ENCODE measurements at places on chromosomes 16 and 17. TPM values are rescaled to one million over a fixed set of nuclear protein-coding genes. Genes with fewer than 3 reads are reported as not detected.

DNA sequence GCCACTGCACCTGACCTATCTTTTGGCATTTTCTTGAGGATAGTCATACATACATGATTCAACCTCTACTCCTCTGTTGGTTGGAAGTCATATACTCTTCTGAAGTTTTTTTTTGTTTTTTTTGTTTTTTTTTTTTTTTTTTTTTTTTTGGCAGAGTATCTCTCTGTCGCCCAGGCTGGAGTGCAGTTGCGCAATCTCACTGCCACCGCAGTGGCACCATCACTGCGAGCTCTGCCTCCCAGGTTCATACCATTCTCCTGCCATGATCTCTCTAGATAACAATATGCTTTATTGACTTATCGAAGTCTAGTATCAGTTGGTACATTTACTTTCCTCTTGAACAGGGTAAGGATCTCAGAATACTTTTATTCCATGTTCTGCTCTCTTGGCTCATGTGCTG is 224.2 kb upstream of the WSCD1 start:
- no peak for DNase-seq
- H3K4me3 ChIP-seq: no peak overlapping the region
- no peaks in the 10 kb centered on the region for H3K4me1 ChIP-seq
- no peaks in the 10 kb centered on the region for H3K36me3 ChIP-seq
- no peak overlapping the region for H3K27ac ChIP-seq
- peaks cover 3% of the 10 kb centered on the region for H3K27me3 ChIP-seq

DNA sequence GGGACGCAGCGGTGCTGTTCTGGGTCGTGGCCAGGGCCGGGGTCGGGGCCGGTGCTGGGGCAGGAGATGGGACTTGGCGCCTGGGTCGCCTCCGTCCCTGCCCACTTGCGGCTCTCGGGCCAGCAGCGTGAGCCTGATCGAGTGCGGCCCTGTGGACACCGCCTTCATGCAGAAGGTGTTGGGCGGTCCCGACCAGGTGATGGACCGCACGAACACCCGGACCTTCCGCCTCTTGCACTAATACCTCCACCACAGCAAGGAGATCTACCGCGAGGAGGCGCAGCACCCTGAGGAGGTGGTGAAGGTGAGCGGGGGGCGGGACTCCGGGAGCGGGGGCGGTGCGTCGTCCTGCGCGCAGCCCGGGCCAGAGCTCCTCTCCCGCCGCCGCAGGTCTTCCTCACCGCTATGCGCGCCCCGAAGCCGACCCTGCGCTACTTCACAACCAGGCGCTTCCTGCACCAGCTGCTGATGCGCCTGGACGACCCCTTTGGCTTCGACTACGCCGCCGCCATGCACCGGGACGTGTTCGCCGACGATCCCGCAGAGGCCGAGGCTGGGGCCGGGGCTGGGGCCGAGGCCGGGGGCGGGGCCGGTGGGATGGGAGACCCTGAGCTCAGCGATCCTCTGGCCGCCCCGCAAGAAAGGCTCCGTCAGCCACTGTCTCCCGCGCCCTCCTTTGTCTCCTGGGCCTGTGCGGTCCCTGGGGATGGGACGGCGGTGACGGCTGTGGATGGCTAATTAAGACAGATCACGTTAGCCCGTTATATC is 4.5 kb upstream of the HSD17B1 start:
- peak; percentile 84 for DNase-seq
- peaks cover 22% of the 10 kb centered on the region for H3K4me1 ChIP-seq
- no peak overlapping the region for H3K27ac ChIP-seq
- H3K4me3 ChIP-seq: peak overlapping the region; percentile 38

GRCh38 chr17:50426814-50427787 is 1.1 kb downstream of the ACSF2 start:
- peaks cover 2% of the 10 kb centered on the region for H3K36me3 ChIP-seq
- H3K4me1 ChIP-seq: peaks cover 28% of the 10 kb centered on the region
- peak overlapping the region; percentile 79 for H3K27ac ChIP-seq
- peak overlapping the region; percentile 82 for H3K4me3 ChIP-seq
- no peaks in the 10 kb centered on the region for H3K27me3 ChIP-seq

DNA sequence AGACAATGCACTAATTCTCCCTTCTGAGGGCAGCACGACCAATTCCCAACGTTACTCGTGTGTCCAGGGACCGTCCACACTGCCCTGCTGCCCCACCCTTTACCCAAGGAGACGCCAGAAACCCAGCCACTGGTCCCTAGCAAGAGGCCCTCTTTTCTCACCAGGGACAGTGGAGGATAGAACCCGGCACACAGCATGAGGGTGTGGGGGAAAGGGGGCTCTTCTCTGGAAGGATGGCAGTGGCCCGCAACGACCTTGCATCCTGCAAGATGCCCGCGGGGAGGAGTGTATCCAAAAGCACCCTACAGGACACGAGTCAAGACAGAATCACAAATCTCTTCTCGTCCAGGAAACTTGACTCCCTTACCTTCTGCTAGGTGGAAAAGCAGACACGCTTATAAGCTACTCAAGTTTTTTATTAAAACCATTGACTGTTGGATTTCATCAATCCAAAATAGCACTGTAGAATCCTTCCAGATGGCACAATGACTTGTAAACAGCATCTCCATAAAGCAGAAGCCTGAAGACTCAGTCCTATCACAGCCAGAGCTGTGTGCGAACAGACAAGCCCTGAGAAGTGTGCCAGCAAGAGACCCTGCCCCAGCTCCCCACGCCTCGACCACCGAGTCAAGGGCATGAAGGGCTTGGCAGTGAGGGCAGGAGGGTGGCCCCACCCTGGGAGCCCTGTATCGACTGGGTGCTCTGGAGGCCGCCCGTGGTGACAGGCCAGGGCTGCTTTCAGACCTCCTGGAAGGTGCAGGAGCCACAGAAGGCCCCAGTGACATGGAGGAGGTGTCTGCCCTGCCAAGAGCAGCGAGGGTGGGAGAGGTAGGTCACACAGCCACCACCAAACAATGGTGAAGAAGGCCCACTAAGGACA is 103.8 kb downstream of the ANKRD11 start:
- DNase-seq: no peak
- H3K27ac ChIP-seq: no peak overlapping the region
- peaks cover 70% of the 10 kb centered on the region for H3K4me1 ChIP-seq
- H3K4me3 ChIP-seq: no peak overlapping the region
- peaks cover 14% of the 10 kb centered on the region for H3K36me3 ChIP-seq

Gene ANKS4B
- not detected for total RNA-seq

Gene AOC2
- 2.0 TPM for total RNA-seq

Gene KRT33B
- total RNA-seq: not detected

- H3K27me3 ChIP-seq: peaks cover 12% of the 10 kb centered on the region
- H3K4me1 ChIP-seq: peaks cover 9% of the 10 kb centered on the region
- DNase-seq: no peak
- no peak overlapping the region for H3K4me3 ChIP-seq
Measured at GRCh38 chr17:41660221-41660711, 28.4 kb upstream of the EIF1 start.

GRCh38 chr16:12463961-12464360 is 339.7 kb downstream of the CPPED1 start:
- peaks cover 4% of the 10 kb centered on the region for H3K4me1 ChIP-seq
- H3K27ac ChIP-seq: no peak overlapping the region
- H3K27me3 ChIP-seq: no peaks in the 10 kb centered on the region
- no peak for DNase-seq
- H3K4me3 ChIP-seq: no peak overlapping the region

DNA sequence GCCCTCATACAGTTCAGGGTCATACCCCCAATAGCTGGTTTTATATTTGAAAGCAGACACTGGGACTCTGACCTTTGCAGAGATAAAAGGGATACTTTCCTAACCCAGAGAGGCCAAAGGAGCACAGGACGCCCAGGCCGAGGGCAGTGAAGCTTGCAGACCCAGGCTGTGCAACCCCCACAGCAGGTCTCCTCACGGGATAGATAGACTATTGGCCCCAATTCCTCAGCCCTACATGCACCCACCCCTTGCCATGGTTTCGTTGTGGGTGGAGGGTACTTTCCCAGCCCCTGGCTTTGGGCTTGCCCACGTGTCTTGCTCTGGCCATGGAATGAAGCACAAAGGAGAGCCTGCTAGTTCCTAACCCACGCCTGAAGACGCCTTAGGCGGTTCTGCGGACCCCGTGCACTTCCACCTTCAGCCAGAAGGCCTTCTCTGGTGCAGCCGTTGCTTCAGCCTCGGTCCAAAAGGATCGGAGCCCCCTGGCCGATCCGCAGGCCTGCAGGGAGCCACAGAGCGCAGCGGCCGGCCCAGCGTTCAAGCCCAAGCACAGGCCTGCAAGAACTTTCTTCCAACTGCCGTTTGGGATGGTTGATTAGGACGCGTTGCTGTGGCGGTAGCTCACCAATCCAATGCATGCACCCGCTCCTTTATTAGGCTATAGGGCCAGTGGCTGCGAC is 9.8 kb upstream of the BRCA1 start:
- no peak overlapping the region for H3K27ac ChIP-seq
- H3K4me1 ChIP-seq: peaks cover 16% of the 10 kb centered on the region
- peaks cover 27% of the 10 kb centered on the region for H3K36me3 ChIP-seq
- H3K4me3 ChIP-seq: no peak overlapping the region
- DNase-seq: no peak

DNA sequence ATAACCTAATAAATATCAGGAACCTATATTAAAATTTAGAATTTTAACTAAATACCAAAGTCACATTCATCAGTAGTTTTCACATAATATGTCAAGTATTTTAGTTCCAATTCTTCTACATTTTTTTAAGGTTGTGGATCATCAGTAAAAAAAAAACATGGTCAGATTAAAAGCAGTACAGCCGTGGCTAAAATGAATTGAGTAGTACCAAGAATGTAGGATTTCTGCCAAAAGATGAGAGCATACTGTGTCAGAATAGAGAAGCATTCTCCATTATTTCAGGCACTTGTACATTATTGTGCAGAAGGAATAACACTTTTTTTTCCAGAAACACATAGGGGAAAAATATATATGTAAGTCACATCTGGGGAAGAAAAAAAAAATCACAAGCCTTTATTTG is 1176.1 kb downstream of the CDH11 start:
- no peak overlapping the region for H3K27ac ChIP-seq
- no peaks in the 10 kb centered on the region for H3K4me1 ChIP-seq
- H3K36me3 ChIP-seq: no peaks in the 10 kb centered on the region
- DNase-seq: no peak
- no peaks in the 10 kb centered on the region for H3K27me3 ChIP-seq
- H3K4me3 ChIP-seq: no peak overlapping the region

DNA sequence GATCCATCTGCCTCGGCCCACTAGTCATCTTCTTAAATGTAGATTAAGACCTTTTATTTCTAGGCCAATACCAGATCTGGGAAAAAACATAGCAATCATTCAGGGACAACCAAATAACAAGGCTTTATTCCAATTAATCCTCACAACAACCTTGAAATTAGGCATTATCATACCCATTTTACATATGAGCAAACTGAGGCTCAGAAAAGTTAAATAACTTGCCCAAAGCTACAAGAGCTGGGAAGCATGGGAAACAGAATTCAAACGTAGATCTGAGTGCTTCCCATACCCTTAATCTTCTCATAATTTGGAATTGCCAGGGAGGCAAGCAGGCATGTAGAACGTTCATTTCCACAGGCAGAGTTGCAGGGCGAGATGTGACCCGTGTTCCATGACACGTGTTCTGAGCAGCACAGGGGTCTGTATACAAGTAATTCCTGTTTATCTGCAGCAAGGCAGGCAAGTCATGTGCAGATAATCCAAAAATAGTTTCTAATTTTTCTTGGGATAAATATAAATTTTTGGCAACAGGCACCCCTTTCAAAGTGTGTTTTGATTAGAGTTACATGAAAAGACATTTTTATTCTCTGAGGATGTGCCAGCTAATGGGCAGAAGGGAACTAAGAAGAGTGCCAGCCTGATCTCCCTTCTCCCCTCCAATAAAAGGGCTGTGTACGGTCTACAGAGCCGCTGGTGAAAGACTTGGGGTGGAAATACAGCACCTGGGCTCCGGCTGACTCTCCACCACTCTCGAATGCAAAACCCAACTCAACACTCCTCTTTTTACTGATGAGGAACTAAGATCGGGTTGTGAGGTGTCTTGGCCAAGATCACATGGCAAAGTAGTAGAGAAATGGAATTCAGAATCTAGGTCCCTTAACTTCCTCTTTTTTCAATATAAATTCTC is 27.7 kb upstream of the MYOCD start:
- no peaks in the 10 kb centered on the region for H3K4me1 ChIP-seq
- H3K4me3 ChIP-seq: no peak overlapping the region
- no peak overlapping the region for H3K27ac ChIP-seq
- H3K27me3 ChIP-seq: no peaks in the 10 kb centered on the region
- DNase-seq: no peak
